Transverse colon (tissue), 4 donors: ENCODE measurements at places on chromosomes 12 and 14. TPM values are rescaled to one million over a fixed set of nuclear protein-coding genes. Genes with fewer than 3 reads are reported as not detected.

GALNT8 gene
- 20.9 TPM for total RNA-seq

DPF3 gene
- total RNA-seq = 23.5 TPM

DNA sequence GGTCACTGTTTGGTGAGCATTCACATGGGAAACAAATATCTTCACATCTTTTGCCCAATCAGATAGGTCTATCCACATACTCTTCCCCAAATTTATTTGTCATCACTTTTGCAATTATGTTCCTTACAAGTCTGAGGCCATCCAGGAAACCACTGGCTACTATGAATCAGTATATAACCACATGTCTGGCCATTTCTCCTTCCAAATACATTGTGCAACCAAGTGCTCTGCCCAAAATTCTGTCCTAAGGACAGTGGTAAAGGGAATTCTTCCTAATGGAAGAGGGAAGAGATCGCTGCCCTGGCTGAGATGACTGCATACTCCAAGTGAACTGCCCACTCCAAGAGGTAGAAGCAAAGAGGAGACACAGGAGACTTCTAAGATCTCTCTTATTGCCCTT, 148.9 kb upstream of the MAX start:
- no peaks in the 10 kb centered on the region for H3K27me3 ChIP-seq
- no peaks in the 10 kb centered on the region for H3K4me1 ChIP-seq
- no peak for DNase-seq

DNA sequence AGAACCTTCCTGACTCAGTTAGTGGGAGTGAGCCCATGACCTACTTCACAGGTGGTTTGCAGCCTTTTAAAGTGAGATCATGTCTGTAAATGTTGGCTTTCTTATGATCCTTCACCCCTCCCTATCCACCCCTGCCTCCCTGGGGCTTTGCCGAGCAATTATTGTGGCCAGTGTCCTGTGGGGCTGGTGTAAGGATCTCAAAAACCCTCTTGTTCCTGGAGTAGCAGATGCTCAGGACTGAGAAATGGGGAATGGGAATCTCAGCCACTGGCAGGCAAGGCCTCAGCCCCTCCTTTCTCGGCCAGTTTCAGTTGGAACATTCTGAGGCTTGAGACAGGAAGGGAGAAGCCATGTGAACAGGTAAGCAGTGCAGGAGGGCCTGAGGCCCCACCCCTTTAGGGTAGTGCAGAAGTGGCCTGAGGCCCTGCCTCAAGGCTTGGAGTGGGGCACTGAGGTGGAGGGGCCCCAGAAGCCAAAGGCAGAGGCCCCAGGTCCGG, 53.8 kb downstream of the PLEKHG3 start:
- H3K27me3 ChIP-seq = no peaks in the 10 kb centered on the region
- no peak overlapping the region for H3K4me3 ChIP-seq
- no peak overlapping the region for H3K27ac ChIP-seq
- peak; percentile 39 for DNase-seq
- peaks cover 30% of the 10 kb centered on the region for H3K4me1 ChIP-seq

DNA sequence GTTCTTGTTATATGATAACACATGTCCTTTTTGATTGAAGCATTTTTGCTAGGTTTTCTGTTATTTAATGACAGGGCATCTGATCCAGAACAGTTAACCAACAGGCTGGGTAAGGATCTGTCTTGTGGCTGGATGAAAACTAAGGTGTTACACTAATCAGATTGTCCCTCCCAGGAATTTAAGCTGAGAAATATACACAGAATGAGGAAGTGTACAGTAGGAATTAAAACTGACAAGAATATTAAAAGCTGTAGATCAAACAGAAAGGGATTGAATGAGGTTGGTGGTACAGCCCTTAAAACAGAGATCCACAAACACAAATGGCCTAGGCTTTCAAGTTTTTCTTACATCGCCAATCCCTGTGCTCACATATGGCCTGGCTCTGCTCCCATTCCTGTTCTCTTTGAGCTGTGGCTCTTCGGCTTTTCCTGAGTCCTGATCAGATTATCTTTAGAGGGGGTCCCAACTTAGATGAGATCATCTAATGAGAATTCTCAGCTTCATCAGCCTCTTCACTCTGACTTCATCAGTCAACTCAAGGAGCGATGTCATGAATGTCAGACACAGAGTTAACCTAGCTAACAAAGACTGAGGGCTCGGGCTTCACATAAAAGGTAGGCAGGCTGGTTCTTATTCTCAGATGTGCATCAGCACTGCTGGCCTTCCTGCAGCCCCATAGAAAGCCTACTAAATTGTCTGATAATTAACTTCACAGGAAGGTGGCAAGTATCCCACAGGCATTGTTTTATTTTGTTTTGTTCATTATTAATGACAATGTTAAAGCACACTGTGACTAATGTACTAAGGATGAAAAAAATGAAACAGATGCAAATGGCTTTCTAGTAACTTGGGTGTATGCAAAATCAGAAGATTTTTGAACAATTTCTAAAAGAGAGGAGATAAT, 11.4 kb downstream of the PYGL start:
- H3K4me3 ChIP-seq = no peak overlapping the region
- no peaks in the 10 kb centered on the region for H3K4me1 ChIP-seq
- no peak overlapping the region for H3K27ac ChIP-seq
- DNase-seq = no peak
- H3K36me3 ChIP-seq = no peaks in the 10 kb centered on the region
- no peaks in the 10 kb centered on the region for H3K27me3 ChIP-seq
